ENCODE measurements at places on chromosomes 3 and 15. TPM values are rescaled to one million over a fixed set of nuclear protein-coding genes. Genes with fewer than 3 reads are reported as not detected.

ZDHHC19 gene
- total RNA-seq: 6.7 TPM

PLD1 gene
- 59.7 TPM for total RNA-seq

TIGIT gene
- total RNA-seq: 5.5 TPM

GRM2 gene
- total RNA-seq: 0.24 TPM

OR5K2 gene
- 1.4 TPM for total RNA-seq

GPR62 gene
- not detected for total RNA-seq
